ENCODE measurements at places on chromosomes 11 and 22.

- DNase-seq, result peak; percentile 77
Observed at GRCh38 chr11:35343033-35343598, 76.2 kb downstream of the SLC1A2 start.

GRCh38 chr11:103532133-103532788, 423.0 kb downstream of the DYNC2H1 start:
- DNase-seq, result no peak

- DNase-seq, result no peak
Observed at GRCh38 chr11:6654281-6655019, 1.2 kb downstream of the DCHS1 start.

- no peak for DNase-seq
Observed at GRCh38 chr22:36411589-36412258, 24.0 kb upstream of the MYH9 start.

- DNase-seq, result no peak
Observed at GRCh38 chr11:117931971-117932370, 2.8 kb upstream of the TMPRSS13 start.

GRCh38 chr22:27080863-27081262, 423.5 kb downstream of the MIAT start:
- no peak for DNase-seq

Data from T-helper 2 cell treated with Interferon-gamma antibody and Interleukin-4, amounts not matched to agents 5 μg/mL and 100 μg/mL, for 36 hours (primary cell).